ENCODE measurements at places on chromosomes 13 and 19.

- DNase-seq = no peak
These were observed 247.0 kb upstream of the NBEA start for GRCh38 chr13:34695063-34695462.

- DNase-seq = no peak
These were observed 6.4 kb downstream of the KLF16 start for GRCh38 chr19:1856698-1857603.

GRCh38 chr13:31036731-31037695, 104.6 kb downstream of the TEX26 start:
- no peak for DNase-seq

GRCh38 chr19:9752701-9753443, 15.7 kb downstream of the ZNF846 start:
- no peak for DNase-seq

GRCh38 chr19:54478677-54479266, 5.7 kb upstream of the CDC42EP5 start:
- DNase-seq = no peak

DNA sequence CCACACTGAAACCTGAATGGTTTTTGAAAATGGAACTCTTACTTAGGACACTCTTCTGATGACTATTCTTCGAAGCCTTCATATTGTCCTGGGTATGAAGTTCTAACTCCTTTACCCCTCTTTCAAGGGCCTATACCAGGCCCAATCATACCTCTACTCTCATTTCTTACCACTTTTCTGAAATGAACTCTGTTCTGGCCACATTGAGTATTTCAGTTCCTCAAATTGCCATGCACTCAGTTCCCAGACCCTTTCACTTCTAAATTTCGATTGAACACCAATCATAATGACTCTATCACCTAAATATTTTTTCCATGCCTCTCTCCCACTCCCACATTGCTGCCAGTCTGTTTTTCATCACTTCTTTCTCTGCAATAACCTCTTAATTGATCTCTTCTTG, 53.7 kb downstream of the LACC1 start:
- DNase-seq = no peak
